ENCODE measurements at places on chromosomes 6 and 20.

DNA sequence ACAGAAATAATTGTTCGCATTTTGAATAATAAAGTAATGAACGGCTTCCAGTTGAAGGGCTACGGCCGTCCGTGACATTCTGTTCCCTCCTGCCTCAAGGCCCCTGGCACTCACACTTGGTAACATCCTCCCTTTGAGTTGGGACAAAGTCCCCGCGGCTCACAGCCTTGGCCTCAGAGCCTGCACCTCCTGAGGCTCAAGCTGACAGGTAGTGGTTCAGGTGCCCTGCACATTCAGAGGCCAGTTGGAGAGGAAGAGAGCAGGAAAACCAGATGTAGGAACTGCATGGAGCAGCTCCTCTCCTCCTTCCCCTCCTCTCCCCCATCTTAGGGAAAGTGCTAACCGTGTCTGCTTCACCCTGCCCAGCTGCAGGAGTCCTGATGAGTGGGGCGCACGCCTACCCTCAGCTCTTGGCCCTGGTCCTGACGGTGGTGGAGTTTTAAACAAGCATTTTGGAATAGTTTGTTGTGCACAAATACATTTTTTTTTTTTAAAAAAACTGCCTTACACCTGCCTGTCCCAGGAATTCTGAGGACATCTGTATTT lies 393.1 kb downstream of the SMOC2 start:
- no peak for DNase-seq

DNA sequence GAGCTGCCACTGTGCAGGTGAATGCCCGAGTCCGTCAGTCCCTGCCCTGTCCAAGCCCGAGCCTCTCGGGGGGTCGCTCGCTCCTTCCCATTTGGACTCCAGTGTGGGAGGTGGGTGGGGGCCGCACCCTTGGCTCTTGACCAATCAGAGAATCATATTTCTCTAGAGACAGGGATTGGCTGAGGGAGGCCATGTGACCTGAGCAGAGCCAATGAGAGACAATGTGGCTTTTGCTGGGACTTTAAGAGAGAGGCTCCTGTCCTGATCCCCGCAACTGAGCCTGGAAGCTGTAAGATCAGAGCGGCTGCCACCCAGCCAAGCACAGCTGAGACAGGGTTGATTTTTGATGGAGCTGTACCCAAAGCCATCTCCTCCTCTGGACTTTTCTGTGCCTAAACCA lies 199.3 kb downstream of the TFAP2C start:
- DNase-seq = no peak

DNA sequence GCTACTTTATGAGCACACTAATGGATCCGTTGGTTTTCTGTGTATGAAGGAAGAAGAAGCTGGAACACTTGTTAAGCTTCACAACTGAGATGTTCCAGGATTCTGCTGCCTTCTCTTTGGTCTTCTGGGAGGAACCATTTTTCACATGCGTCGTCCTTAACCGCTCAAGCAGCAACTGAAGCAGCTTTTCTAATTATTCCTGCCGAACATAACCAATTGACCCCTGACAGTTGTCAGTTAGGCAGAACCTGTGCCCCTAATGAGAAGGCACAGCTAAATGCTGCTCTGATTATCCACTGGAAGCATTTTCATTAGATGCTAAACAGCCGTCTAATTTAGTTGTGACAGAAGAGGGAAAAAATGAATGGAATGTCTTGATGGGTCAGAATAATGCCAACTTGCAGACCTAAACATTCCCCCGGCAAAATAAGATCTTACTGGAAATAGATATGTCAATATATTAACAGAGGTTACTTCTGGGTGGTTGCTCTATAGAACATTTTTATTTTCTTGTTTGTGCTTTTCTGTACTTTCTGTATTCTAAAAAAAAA lies 85.0 kb upstream of the SMLR1 start:
- DNase-seq = no peak

GRCh38 chr6:25360621-25361020 lies 81.4 kb downstream of the CARMIL1 start:
- no peak for DNase-seq

GRCh38 chr6:7505189-7505699 lies 36.2 kb upstream of the DSP start:
- DNase-seq = no peak

GRCh38 chr6:25641940-25642666 lies 9.9 kb upstream of the SCGN start:
- no peak for DNase-seq

DNA sequence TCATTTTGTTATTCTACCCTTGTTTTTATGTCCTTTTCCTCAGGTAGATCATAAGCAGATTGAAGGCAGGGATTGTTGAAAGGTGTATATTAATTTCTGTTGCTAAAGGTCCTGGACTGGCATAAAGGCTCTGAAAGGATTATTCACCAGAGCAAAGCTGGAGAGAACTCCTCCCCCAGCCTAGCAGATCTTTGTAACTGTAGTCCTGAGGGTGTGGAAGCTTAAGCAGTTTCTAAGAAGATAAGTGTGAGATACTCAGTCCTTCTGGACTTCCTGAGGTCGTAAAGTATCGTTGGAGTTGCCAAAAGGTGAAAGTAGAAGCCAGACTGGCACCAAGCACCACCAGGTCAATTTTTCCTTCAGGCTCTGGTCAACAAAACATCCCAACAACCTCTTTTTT lies 24.2 kb downstream of the CGA start:
- peak; percentile 42 for DNase-seq

- no peak for DNase-seq
Observed at GRCh38 chr6:88459189-88459588, 293.0 kb upstream of the CNR1 start.

DNA sequence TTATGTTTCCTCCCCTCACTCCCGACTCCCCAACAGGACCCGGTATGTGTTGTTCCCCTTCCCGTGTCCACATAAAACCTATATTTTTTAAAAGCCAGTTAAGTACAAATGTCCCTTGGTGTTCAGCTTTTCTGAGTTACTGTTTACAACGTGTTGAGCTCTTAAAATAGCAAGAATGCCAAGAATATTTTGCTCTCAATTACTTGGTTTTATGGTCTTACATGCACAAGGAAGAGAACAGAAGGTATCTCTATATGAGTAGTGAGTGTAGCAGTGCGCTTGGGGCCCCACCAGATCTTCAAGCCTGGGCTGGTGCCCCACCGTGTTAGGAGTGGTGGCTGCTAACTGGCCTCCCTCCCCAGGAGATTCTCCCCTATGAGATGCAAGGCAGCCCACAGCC lies 75.3 kb downstream of the RIN2 start:
- no peak for DNase-seq

- DNase-seq = peak; percentile 42
Observed at GRCh38 chr6:89792881-89793280, 26.7 kb downstream of the MDN1 start.

DNA sequence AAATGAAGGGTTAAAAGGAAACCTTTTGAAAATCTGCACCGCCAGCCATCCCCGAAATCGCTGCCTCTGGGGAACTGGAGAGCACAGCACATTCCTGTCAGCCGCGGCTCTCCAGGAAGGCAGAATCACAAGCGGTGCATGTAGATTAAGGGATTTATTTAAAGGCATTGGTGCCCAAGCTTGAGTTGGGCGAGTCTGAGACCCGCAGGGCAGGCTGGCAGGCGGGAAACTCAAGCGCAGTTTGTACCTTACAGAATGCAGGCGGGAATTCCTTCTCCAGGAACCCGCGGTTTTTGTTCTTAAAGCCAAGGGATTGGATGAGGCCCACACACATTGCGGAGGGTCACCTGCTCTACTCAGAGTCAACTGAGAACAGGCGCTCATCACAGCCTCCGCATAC lies 10.8 kb downstream of the GPR31 start:
- DNase-seq = no peak

GRCh38 chr6:167761794-167762258 lies 64.9 kb upstream of the AFDN start:
- DNase-seq = no peak

DNA sequence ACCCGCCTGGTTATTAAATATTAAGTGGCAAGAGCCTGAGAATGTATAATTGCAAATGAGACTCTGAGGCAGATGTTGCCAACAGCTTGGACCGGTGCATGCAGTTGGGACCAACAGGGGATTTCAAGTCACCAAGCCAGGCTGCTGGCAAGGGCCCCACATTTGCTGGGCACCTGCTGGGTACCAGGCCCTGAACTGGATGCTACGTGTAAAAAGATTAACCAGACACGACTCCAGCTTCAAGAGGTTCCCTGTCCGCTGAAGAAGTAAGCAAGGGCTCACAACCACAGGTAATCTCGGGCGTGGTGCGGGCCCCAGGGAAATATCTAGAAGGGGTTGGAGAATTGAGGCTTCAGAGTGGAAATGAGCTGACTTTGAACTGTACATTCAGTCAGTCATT lies 13.2 kb upstream of the SIRPA start:
- DNase-seq = no peak

- no peak for DNase-seq
Observed at GRCh38 chr6:39593646-39594045, 131.6 kb downstream of the KIF6 start.

DNA sequence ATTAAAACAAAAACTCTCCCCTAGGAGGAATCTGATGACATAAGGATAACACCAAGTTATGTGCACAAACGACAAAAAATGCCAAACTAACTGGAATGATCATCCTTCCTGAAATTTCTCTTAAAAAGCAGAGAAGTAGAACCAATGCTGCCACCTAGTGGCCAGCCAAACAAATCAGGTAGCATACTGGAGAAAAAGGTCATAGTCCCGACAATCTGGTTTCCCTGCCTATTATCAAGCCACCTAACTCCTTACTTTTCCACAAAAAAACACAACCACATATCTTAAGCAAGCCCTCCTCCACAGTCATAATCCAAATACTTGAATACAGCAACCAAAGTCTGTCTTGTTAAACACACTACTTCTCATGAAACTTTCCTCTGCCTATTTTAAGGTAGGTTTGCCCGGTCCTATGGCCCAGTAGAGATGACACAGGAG lies 5.3 kb downstream of the OARD1 start:
- DNase-seq = peak; percentile 78

GRCh38 chr6:134111062-134111677 lies 58.7 kb upstream of the SLC2A12 start:
- DNase-seq = peak; percentile 60

- no peak for DNase-seq
Observed at GRCh38 chr6:27864906-27865849, 47.0 kb downstream of the OR2B2 start.

GRCh38 chr6:103672169-103672568 lies 1187.5 kb downstream of the HACE1 start:
- no peak for DNase-seq

GRCh38 chr20:58976061-58976730 lies 4.9 kb upstream of the NELFCD start:
- DNase-seq = no peak

DNA sequence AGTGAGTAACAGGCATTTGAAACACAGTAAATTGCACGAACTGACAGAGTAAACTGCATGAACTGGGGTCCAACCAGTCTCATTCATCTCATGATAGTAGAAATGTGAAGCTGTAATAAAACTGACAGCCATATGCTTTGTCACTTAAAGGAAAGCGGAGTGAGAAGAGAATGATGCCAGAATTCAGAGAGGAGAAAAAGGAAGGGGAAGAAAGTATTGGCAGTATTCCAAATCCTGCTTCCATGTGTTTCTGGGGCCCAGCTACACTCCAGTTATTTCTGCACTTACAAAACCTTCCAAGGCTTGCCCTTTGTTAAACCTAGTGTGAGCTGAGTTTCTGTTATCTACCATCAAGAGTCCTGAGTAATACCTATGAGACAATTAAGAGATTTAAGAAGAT lies 17.2 kb downstream of the SNX14 start:
- DNase-seq = no peak

DNA sequence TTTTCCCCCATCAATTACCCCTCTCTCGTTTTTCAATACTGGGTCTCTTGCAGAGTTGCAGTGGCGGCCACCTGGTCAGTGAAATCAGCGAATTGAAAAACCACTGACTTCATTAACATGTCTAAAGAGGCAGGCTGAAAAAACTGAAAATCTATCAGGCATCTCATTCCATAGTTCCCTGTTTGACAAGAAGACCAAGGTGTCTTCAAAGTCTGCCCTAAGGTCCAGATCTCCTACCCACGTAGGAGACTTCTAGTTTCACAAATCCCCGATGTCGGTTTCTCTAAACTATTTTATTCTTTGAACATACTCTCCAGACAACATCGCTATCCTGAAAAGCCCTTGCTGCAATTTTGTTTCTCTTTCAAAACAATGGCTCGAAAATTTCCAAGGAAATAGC lies 796 bp upstream of the TUBB start:
- DNase-seq = no peak

DNA sequence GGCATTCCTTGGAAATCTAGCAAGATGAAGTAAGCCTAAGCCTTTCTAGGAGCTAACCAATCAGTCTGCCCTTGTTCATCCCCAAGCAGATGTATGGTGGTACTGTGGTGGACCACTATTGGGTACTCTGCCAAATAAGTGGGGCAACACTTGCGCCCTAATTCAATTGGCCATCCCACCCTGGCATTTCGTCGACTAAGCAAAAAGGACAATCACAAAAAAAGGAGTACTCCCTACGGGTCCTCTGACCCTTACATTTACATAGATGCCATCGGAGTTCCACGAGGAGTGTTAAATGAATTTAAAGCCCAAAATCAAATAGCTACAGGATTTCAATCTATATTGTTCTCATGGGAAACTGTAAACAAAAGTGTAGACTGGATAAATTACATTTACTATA lies 19.5 kb downstream of the CHD6 start:
- DNase-seq = no peak

DNA sequence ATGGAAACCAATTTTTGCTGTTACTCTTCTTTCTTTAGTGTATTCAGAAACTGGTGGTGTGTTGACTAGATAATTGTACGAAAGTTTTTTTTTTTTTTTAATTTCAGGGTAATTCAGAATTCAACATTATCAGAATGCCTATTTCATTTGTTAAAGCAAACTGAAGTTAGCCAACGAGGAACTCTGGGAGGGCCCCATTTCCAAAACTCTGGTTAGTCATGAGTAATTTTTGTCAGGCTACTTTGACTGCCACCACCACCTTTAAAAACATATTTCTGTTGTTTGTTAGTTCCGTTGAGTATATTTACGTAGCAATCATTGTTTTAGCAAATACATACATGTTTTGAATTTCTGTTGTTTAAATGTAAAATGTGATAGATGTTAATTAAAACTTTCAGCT lies 763 bp downstream of the ZKSCAN8 start:
- no peak for DNase-seq

GRCh38 chr6:26158076-26158580 lies 70.9 kb downstream of the HFE start:
- peak; percentile 94 for DNase-seq

GRCh38 chr20:13554076-13554475 lies 84.7 kb downstream of the TASP1 start:
- DNase-seq = no peak

- DNase-seq = no peak
Observed at GRCh38 chr6:154542747-154543146, 32.3 kb upstream of the CNKSR3 start.

- no peak for DNase-seq
Observed at GRCh38 chr20:40522405-40522804, 166.6 kb downstream of the MAFB start.
